Fibroblast of mammary gland (primary cell): ENCODE measurements at places on chromosomes 5 and 9.

DNA sequence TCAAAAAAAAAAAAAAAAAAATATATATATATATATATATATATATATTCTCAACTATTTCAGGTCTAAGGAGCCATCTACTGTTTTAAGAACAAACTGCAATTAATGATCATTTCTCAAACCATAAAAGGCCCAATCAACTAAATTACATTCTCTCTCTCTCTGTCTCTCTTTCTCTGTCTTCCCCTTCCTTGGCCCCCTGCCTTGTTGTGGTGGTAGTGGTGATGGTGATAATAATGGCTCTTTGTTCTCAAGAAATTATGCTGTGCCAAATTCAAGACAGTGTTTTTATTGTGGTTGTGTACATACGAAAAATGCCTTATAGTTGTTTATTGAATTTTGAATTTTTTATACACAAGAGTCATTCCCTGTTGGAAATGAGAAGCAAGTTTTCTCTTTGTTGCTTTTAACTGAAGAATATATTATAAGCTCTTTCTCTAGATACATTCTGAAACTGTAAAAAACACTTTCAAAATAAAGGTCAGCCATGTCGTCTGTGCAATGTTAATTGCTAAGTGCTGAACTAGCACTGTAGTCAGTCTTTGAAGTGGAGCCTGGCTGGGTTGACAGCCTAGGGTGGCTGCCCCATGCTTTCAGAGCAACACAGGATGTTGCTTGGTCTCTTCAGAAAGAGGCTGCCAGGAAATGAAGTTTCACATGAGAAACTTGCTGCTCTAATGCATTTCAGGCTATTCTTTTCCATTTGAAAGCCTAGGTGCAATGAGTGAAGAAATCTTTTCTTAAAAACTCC lies 96.0 kb downstream of the HINT1 start:
- DNase-seq = no peak

- DNase-seq = peak; percentile 45
Measured at GRCh38 chr9:71929791-71930440, 18.5 kb downstream of the C9orf85 start.

- no peak for DNase-seq
Measured at GRCh38 chr5:1552521-1553255, 28.9 kb upstream of the LPCAT1 start.

DNA sequence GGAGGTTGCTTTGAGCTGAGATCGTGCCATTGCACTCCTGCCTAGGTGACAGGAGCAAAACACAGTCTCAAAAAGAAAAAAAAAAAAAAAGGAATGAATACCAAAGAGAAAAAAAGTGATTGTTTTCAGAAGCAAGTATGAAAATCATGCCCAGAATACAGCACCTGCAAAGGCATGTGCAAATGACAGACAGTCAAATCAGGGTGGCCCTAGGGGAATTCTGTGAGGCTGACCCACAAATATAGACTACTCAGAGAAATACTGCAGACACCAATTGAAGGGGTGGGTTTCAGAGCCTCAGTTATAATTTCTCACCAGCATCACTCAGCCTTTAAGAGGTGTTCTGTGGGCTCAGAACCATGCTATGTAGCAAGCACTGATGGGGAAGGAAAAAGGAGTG lies 28.6 kb downstream of the DCAF12 start:
- DNase-seq = no peak

DNA sequence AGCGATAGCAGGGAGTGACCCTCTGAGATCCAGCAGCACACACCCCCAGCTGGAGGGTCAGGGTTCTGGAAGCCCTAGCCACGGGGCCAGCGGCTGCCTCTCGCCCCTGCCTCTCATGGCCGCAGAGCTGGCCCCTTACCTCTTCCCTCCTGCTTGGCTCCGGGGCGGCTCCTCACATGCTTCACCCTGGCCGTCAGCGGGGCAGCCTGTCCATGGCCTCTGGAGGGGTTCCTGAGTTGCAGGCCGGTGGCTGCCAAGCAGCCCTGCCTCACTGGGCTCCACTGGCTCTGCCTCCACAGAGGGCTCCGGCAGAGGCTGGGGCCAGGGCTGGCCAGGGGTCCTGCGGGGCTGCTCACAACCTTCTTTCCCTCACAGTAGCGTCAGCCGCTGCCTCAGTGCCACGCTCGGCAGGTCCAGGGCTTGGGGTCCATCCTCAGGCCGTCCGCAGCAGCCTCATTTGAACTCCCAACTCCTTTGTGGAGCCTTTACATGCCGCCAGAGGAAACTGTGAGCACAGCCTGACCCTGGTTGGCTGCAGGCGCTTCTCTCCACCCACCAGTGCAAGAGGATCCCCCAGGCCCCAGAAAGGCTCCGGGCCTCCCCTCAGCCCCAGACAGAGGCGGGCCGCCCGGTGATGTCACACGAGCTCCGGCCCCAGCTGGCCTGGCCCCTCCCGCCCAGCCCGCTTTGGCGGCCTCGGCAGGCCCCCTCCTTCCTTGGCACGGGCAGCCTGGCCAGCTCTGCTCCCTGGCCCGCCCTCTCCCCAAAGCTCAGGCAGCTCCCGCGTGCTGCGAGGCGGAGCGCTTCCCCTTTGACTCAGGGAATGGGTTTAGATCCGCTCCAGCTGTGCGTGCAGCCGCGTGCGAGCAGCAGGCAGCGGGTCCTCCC lies at the start of gene ANGPTL2:
ANGPTL2 (minus strand) TSS at position 460 of the 888 bp plus-strand sequence. CDS start 13,904 bp downstream, outside the sequence.
- peak; percentile 90 for DNase-seq

GRCh38 chr5:80963521-80963895 lies 3.3 kb downstream of the RASGRF2 start:
- no peak for DNase-seq

- no peak for DNase-seq
Measured at GRCh38 chr9:12855066-12855465, 80.2 kb downstream of the LURAP1L start.

DNA sequence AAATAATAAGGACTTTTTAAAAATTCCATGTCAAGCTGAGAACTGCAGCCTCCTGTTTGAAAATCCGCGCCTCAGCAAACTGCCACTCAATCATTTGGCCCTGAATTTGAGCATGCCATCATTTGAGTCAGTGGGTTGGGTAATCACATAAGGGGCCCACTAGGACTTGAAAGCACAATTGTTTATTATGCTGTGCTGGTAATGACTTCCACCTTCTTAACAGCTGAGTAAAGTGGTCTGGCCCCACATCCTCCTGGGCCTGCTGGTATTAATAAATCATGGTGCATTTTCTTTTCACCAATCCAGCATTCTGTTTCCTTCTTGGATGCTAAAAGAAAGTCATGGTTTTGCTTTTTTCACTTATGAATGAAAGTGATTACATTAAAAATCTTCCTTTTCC lies 103.0 kb upstream of the CTSL start:
- DNase-seq = peak; percentile 2

GRCh38 chr9:119181561-119181960 lies 187.7 kb downstream of the BRINP1 start:
- no peak for DNase-seq

DNA sequence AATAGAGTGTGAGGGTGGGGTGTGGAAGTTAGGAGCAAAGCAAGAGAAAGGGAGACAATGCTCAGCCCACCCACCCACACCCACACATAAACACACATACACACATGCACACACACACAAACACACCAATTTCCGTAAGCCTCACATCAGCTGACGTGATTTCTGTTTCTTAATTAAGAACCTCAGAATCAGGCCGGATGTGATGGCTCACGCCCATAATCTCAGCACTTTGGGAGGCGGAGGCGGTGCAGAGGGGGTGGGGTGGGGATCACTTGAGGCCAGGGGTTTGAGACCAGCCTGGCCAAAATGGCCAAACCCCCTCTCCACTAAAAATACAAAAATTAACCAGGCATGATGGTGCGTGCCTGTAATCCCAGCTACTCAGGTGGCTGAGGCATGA lies 26.4 kb upstream of the PIK3R1 start:
- no peak for DNase-seq

DNA sequence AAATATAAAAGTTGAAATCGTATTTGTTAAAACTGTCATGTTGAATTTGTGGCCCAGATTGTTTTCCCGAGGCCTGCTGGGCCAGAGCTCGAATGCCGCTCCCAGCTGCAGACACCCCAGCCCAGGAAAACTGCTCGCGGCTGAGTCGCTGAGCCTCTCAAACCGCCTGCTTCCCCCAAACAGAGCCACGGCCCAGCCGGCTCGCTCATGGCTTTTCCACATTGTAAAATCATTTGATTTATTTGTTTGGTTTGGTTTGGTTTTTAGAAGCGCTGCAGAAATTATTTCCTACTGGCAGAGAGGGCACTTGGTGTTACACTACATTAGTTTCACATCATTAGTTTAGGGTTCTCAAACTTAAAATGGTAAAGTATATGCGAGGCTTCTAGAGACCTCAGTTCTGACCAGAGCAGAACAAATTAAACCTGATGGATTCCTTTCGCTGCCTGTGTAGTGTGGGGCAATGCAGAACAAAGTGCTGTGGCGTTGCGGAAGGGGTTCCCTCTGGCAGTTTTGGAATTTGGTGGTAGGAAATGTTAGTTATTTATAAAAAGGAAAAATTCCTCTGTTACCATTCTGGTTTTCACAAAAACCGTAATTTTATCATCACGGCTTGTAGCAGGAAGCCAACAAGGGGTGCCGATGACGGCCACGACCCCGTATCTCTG lies 156.5 kb upstream of the PITX1 start:
- DNase-seq = no peak

- DNase-seq = no peak
Measured at GRCh38 chr9:91160599-91161464, 200.9 kb downstream of the AUH start.

DNA sequence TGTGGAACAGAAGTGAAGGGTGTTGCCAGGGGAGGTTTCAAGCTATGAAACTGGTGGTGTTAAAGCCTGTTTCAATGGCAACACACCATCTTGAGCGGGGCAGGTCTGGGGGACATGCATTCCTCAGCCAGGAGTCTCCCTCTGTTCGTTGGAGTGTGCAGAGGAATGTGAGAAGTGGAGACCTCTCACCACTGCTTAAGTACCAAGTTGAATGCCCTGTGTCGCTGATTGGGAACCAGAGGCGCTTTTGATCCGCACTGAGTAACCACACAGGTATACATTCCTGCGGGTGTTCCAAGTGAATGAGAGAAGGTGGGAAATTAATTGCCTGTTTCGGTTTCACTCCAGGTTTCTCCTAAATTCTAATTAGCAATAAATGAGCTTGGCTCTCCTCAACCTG lies 99.4 kb downstream of the LIX1 start:
- no peak for DNase-seq
